Immature natural killer cell (primary cell): ENCODE measurements at places on chromosomes 6 and 20.

GRCh38 chr6:138406443-138406842, 2.4 kb downstream of the HEBP2 start:
- H3K4me1 ChIP-seq, result peaks cover 23% of the 10 kb centered on the region
- H3K27ac ChIP-seq, result peak overlapping the region; percentile 37
- DNase-seq, result no peak

DNA sequence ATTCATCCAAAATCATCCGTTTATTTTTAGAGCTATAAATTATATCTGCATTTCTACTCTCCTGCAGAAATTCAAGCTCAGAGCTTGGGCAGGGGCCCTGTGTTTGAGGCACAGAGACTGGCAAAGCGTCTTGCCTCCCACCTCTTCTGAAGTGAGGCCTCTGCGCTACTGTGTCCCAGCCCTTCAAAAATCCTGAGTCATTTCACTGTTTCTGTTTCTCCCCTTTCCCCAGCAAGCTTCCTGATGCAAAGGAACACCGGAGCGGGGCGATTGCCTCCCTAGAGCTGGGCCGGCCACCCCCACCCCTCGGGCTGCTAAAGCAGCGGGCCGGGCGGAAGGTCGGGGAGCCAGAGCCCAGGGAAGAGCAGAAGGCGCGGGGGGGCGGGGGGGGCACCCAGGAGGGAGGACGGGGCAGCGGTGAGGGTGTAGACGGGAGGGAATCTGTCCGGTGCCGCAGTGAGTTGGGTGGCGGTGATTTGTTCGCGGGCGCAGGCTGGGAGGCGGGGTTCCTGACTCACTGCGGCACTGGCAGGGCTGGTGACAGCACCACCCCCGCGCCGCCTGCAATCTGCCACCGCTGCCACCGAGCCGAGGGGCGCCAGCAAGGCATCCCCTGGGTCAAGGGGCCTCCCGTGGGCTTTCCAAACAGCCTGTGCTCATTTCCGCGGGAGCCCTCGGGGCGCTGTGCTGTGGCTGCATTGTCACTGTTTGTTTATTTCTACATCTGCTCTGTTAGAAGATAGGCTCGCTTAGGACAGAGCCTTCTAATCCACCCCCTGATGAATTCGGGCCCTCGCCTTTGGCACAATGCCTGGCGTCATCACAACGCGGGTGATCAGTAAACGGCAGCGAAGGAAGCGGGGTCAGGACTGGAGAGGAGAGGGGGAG, 46.5 kb upstream of the SNAP25 start:
- H3K36me3 ChIP-seq, result no peaks in the 10 kb centered on the region
- peak; percentile 14 for DNase-seq
- peak overlapping the region; percentile 68 for H3K4me3 ChIP-seq
- H3K27ac ChIP-seq, result peak overlapping the region; percentile 59
- peaks cover 12% of the 10 kb centered on the region for H3K27me3 ChIP-seq

DNA sequence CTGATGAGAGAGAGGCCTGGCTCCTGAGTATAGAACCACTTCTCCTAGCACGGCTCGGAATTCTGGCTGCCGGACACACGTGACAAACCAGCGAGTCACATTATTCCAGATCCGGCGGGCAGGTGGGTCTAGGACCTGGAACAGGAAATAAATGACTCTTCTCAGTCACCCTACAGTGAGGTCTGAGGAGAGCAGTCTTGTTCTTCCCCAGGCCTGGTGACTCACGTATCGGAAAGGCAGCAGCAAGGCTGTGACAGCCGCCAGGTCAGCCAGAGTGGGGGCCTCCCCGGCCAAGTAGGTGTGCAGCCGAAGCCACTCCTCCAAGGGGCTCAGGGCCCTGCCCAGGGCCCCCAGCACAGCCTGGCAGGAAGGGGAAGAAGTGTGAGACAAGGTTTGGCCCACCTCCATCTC, 2.8 kb downstream of the VARS1 start:
- H3K36me3 ChIP-seq, result peaks cover 8% of the 10 kb centered on the region
- H3K4me3 ChIP-seq, result no peak overlapping the region
- H3K27me3 ChIP-seq, result no peaks in the 10 kb centered on the region

DNA sequence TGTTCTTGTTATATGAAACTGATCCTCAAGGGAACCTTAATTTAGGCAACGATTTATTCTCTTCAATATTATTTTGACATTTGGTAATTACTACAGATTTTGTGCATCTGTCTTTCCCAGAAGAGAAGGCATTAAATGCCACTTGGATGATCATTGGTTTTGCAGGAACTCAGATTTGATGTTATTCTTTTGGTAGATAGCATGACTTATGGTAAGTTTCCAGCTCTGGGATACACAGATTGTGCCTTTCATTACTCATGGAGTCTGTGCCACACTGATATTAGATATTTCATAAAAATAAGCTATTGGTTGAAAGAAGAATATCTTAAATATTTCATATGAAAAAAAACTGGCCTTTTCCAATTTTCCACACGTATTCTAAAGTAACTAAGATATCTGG, 120.1 kb downstream of the AIG1 start:
- peaks cover 1% of the 10 kb centered on the region for H3K27me3 ChIP-seq
- no peaks in the 10 kb centered on the region for H3K4me1 ChIP-seq
- no peak for DNase-seq
- H3K36me3 ChIP-seq, result peaks cover 15% of the 10 kb centered on the region
- no peak overlapping the region for H3K27ac ChIP-seq

- H3K4me3 ChIP-seq, result no peak overlapping the region
- peaks cover 22% of the 10 kb centered on the region for H3K4me1 ChIP-seq
- no peak for DNase-seq
- H3K27ac ChIP-seq, result peak overlapping the region; percentile 35
- no peaks in the 10 kb centered on the region for H3K27me3 ChIP-seq
Measured at GRCh38 chr20:4916971-4917881, 84.1 kb downstream of the SLC23A2 start.

GRCh38 chr6:169851641-169852503, 100.5 kb downstream of the ERMARD start:
- DNase-seq, result no peak
- no peaks in the 10 kb centered on the region for H3K36me3 ChIP-seq
- no peak overlapping the region for H3K4me3 ChIP-seq
